Stimulated activated CD4-positive, alpha-beta T cell treated with anti-CD3 and anti-CD28 coated beads, Interleukin-12 subunit alpha, Interleukin-12 subunit beta, amount 100 ng/mL, for 48 hours (primary cell): ENCODE measurements at places on chromosomes 3 and 15.

- no peak for DNase-seq
These were observed 273.0 kb downstream of the DIPK2A start for GRCh38 chr3:144244662-144245061.

DNA sequence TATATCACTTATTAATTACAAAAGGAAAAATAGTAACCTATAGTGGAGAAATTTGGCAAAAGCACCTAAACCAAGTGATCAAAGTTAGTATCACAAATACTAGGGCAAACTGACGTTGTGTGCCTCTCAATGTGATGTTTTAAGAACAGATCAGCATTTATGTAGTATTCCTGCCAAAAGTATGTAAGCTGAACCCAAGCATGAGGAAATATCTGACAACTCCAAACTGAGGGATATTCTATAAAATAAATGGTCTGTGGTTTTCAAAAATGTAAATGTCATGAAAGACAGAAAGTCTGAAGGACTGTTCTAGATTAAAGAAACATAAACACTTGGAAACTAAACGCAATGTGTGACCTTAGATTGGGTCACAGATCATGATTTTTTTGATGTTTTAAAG, 34.3 kb upstream of the PIK3CA start:
- DNase-seq = no peak

GRCh38 chr3:148716657-148717056, 19.0 kb downstream of the AGTR1 start:
- no peak for DNase-seq

- no peak for DNase-seq
These were observed 169.1 kb downstream of the TPRG1 start for GRCh38 chr3:189340680-189341460.

DNA sequence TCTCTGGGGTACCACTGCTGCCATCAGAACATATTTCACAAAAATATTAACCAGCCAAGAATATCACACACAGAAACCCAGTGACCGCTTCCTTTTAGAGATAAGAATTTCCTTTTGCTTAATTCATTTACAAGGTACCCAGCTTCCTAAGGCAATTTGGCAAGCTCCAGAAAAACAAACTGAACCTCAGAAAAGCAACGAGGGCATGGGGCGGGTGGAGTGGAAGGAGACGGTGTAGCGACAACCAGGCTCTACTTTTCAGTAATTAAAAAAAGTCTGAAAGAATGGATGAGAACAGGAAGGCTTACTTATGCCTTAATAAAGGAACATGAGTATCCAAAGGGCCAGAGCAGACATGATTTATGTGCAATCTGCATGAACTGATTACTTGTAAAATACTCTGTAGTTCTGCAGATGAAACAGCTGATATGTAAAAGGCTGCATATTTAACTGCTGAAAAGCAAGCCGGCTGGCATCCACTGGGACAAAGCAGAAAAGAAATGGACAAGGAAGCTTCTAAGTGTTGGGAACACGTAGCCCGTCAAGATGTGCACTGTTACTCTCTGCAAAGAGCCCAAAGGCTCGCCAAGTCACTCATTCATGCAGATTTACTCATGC, 18.6 kb downstream of the RFTN1 start:
- no peak for DNase-seq
